ENCODE measurements at places on chromosomes 3 and 15.

- DNase-seq: no peak
Observed at GRCh38 chr3:23668430-23668904, 137.3 kb upstream of the UBE2E1 start.

DNA sequence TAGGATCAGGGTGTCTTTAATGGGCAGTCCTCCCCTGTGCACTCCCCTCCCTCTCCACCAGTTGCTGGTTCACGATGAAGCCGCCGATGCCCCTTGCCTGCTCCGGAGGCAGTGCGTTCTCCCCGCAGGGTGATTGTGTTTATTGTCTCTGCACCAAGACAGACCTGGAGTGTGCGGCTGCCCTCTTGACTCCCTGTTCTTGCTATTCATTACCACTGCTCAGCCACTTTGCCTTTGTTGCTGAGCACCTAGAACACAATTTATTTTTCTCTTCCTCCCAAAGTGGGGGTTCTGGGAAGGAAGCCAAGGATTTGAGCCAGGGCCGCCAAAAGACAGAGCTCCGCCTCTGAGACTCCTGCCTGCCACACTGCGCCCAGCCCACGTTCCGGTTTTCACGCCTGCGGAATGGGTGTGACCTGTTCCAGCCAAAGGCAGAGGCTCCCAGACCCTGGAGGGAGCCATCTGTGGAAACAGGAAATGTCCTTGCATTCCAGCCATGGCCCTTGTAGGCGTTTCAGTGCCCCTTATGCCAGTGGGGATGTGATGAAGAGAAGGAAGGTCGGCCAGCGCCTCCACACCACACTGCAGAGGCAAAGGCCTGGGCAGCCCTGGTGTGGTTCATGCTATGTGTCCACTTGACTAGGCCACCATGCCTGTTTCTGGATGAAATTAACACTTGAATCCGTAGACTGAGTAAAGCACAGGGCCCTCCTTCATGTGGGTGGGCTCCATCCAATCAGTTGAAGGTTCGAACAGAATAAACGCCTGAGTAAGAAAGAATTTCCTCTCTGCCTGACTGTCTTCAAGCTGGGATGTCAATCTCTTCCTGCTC lies 85.8 kb downstream of the HMG20A start:
- DNase-seq: no peak

DNA sequence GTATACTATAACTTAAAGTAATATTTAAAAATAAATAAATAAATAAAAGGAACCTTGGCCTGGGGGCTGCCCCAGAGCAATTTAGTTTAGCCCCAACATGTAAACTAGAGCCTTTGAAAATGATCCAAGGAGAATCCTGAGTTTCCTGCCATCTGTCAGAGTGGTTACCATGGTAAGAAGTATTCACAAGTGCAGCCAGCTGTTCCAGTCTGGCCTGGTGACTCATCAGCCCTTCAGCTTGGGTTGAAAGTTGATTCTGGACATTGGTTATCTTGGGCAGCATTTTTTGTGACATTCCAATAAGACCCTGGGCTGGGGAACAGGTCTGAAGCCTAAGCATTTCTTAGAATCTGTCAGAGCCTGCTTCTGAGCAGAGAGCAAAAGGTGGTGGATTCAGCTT lies 72.7 kb upstream of the LRTM1 start:
- no peak for DNase-seq

DNA sequence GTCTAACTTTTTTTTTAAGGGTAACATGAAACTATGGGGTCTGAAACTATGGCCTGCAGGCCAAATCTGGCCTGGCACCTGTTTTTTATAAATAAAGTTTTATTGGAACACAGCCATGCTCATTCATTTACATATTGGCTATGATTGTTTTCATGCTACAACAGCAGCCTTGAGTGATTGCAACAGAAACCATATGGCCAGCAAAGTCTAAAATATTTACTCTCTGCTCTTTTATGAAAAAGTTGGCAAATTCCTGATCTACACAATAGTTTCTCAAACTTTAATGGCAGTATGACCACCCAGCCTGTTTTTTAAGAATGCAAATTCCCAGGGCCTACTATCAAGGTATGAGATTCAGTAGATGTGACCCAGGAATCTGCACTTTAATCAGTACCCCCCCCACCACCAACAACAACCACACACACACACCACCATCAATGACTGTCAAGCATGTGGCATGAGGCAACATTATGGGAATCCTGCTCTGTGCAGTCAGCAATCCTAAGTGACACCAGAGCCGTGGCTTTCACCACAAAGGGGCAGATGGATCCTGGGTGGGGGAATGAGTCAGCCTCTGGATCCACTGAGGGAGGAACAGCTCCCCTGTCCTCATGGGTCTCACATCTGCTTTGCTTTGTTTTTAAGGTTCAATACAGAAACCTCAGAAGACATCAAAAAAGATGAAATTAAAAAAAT lies 142.8 kb downstream of the NTRK3 start:
- no peak for DNase-seq

DNA sequence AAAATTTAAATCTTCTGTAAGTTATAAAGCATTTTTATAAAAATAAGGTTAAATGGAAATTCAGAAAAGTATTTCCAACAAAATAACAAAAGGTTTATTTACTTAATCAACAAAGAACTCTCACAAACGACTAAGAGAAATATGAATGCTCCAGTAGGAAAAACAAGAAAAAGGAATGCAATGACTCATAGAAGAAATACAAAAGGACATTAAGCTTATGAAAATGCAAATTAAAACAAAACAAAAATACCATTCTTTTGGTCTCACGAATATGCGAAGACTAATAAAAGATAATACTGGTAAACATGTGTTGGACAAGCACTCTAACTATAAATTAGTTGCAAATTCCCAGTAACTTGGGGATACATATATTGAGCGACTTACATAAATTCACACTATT lies 17.5 kb upstream of the TBC1D5 start:
- DNase-seq: no peak

DNA sequence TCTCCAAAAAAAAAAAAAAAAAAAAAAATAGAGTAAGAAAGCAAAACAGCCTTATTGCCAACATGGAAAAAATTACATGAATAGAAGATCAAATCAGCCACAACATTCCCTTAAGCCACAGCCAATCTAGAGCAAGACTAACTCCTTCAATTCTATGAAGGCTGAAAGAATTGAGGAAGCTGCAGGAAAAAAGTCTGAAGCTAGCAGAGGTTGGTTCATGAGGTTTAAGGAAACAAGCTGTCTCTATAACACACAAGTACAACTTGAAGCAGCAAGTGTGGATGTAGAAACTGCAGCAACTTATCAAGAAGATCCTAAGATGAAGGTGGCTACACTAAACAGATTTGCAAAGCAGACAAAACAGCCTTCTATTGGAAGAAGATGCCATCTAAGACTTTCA lies 9.3 kb downstream of the PARL start:
- DNase-seq: no peak

- no peak for DNase-seq
Observed at GRCh38 chr3:65284546-65284945, 596.7 kb upstream of the ADAMTS9 start.

- no peak for DNase-seq
Observed at GRCh38 chr3:184632551-184633236, 71.1 kb downstream of the EPHB3 start.

DNA sequence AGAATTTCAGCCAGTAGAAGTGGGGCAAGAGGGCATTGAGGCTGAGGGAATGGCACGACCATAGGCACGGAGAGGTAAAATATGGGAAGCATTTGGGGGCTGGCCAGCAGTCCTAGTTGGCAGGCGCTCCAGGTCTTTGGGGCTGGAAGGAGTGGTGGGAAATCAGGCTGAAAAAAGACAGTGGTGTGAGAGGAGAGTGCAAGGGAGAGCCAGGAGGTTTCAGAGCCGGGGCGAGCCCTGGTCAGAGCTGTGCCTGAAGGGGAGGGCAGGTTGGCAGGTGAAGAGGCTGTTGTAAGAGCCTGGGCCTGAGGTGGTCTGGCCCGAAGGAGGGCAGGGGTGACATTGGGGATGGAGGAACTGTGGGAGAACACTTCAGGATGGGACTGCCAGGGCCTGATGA lies 1.6 kb upstream of the IDH3A start:
- DNase-seq: no peak

DNA sequence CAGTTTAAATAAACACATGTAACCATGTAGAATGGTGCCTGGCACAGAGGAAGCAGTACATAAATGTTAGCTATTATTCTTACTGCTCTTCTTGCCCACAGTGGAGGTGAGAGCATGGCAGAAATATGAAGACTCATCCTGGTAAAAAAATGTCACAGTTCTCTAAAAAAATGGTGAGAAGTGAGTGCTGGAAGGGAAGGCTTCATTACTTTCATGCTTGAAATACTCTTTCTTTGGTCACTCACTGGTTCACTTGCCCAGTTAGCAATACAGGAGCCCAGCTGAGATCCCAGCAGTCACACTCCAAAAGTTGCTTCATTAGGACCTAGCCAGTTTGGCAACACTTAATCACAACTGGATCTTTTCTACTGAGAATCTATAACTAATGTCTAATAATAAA lies 1017.2 kb downstream of the TUSC7 start:
- DNase-seq: no peak

DNA sequence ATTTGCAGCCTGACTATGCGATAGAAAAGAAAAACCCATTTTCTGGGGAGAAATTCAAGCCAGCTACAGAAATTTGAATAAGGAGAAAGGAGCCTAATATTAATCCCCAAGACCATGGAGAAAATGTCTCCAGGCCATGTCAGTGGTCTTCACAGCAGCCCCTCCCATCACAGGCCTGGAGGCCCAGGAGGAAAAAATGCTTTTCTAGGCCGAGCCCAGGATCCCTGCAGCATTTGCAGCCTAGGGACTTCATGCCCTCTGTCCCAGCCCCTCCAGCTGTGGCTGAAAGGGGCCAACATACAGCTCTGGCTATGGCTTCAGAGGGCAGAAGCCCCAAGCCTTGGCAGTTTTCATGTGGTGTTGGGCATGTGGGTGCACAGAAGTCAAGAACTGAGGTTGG lies 26.3 kb downstream of the ARRDC4 start:
- DNase-seq: no peak

DNA sequence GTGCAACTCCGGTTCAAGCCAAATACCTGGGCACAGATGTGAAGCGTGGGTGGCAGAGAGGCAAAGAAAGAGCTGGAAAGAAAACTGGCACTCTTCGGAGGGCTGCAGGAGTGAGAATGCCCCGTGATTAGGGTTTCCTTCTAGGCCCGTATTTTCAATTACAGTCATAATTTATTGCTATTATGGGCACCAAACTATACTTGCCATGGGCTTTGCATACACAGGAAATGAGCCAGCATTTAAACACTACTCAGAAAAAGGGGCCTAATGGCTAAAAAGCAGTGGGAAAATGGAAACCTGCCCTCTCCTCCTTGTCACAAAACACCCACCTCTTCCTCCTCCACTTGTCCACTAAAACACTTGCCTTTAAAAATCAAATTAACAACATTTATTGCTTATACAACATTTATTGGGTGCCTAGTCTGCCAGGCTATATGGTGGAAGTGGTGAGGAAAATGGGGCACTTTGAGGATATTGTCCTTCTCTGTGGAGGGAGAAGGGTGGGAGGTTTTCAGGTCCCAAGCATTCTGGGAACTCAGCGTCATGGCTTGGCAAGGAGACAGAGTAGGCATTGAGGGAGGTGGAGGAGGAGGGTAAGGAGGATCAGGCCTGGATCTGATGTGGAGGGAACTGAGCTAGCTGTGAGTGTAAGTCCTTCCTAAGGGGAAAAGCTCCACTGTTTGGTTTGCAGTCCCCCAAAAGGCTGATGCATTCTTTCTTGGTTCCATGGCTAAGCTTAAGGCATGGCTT lies 160.9 kb downstream of the SLCO3A1 start:
- no peak for DNase-seq

GRCh38 chr15:23857028-23857641 lies 170.0 kb upstream of the NDN start:
- DNase-seq: no peak

- no peak for DNase-seq
Observed at GRCh38 chr3:179706233-179706632, 53.4 kb downstream of the USP13 start.

DNA sequence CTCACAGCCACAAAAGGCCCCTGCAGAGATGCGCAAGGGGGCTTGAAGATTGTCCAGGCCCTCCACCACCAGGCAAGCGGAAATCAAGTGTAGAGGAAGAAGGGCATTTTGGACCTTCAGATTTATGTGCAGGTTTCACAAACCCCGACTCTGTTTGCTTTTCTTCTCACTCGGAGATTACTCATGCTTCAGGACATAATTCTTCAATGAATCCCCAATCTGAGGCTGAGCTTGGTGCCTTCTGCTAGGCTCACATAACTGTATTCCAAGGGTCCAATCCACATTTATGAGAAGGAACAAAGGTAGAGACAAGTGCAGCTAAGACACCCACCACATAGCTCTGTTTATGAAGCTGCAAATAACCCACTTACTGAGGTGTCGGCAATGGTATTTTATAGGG lies 50.6 kb upstream of the NMNAT3 start:
- DNase-seq: no peak

GRCh38 chr3:3504686-3505085 lies 294.5 kb upstream of the LRRN1 start:
- DNase-seq: no peak

GRCh38 chr3:30199096-30199759 lies 407.2 kb upstream of the TGFBR2 start:
- peak; percentile 57 for DNase-seq

DNA sequence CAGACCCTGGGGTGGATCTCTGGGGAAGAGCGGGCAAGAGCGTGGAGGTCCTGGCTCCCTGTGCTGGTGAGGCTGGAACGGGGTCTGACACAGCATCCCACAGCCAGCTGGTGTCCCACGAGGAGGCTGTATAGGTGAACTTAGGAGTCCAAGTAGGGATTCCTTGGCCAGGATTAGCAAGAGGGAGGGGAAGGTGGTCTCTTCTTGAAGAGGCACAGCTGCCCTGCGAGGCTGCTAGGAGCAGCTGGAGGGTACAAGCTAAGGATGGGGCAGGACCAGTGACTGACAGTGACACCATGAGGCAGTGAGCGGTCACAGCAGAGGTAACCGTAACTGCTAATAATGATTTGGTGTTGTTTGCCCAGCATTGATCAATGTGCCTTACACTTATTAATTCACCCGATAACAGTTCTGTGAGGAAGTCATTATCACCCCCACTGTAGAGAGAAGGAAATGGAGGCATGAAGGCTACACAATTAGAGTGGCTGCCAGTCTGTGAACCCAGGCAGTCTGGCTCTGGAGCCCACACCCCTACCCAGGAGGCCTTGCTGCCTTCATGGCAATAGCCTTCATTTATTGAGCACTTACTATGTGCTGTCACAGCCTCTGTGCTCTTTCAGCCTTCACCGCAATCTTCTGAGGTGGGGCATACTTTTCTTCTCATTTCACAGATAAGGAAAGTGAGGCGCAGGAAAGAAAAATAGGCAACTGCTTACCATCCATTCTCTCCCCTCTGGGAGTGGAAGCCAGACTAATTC lies 59.4 kb downstream of the TMEM44 start:
- no peak for DNase-seq

- no peak for DNase-seq
Observed at GRCh38 chr3:119494597-119494996, 3.8 kb upstream of the TIMMDC1 start.

GRCh38 chr15:85880501-85881190 lies 85.9 kb upstream of the KLHL25 start:
- no peak for DNase-seq

GRCh38 chr3:100602506-100603444 lies 6.6 kb upstream of the ADGRG7 start:
- DNase-seq: no peak
